ENCODE measurements at places on chromosomes 16 and 17.

DNA sequence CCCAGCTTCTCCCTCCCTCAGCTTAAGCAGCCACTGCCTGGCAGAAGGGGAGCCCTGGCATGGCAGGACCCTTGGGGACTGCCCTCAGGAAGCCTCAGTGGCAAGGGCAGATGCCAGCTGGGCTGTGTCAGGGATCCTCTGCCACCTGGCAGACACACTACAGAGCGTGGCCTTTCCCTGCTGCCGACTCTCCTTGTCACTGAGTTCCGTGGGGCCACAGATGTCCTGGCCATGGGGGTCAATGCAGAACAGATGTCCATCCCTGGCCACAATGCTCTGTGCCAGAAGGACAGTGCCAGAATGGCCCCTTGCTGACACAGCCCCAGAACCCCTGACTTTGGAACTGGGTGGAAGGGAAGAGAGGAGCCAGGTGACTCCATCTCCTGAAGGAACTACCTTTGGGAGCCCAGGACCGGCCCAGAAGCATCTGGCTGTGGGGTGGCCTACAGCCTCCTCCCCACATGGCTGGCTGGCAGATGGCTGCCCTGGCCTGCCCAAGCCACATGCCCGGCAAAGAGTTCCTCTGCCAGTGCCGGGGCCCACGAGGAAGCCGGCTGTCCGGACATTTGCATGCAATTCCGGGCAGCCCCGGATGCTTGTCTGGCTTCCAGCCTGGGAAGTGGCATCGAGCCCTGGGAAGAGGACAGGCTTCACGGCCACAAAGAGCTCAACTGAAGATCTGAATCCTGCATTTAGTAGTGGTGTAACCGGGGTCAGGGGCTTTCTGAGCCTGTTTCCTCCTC lies 24.1 kb downstream of the NPTX1 start:
- no peak for DNase-seq

DNA sequence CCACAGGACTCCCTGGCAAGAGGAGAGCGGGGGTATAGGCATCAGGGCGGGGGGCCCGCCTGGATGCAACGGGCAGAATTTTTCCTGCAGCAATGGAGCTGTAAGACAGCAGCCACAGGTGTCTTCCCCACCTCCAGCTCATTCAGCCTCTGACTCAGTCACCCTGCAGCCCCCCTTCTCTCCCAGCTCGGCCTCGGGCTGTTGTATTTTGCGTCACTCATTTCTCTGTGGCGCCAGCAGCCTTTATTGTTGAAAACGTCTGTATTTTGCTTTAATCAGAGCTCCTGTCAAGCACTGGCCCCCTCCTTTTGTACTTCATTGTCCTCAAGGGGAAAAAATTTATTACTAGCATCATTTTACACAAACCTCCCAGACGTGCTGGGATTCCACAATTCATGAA lies 117.7 kb downstream of the WSCD1 start:
- DNase-seq: no peak

- peak; percentile 72 for DNase-seq
Measured at GRCh38 chr16:67246081-67246755, 1.1 kb downstream of the FHOD1 start.

DNA sequence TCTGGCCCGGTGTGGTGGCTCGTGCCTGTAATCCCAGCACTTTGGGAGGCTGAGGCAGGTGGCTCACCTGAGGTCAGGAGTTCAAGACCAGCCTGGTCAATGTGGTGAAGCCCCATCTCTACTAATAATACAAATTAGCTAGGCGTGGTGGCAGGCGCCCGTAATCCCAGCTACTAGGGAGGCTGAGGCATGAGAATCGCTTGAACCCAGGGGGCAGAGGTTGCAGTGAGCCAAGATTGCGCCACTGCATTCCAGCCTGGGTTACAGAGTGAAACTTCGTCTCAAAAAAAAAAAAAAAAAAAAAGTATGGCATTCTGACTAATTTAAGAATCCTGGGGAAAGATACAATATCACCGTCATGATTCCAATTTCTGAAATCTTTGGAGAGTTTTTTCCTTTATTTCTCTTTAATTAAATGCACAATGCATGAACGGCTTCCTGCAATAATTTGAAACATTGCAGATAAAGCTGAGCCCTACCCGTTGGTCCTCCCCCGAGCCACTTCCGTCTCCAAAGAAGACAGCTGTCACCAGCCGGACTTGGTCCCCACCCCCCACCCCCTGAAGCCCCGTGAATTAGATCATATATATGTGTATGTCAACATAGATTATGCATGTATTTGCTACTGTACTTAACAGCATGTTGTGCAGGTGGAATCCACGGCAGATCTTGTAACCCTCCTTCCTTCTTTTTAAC lies 142.6 kb upstream of the PLCG2 start:
- peak; percentile 70 for DNase-seq

GRCh38 chr16:88861359-88861758 lies 4.4 kb downstream of the TRAPPC2L start:
- no peak for DNase-seq

GRCh38 chr17:77388384-77389306 lies 247.9 kb downstream of the SEC14L1 start:
- peak; percentile 55 for DNase-seq

DNA sequence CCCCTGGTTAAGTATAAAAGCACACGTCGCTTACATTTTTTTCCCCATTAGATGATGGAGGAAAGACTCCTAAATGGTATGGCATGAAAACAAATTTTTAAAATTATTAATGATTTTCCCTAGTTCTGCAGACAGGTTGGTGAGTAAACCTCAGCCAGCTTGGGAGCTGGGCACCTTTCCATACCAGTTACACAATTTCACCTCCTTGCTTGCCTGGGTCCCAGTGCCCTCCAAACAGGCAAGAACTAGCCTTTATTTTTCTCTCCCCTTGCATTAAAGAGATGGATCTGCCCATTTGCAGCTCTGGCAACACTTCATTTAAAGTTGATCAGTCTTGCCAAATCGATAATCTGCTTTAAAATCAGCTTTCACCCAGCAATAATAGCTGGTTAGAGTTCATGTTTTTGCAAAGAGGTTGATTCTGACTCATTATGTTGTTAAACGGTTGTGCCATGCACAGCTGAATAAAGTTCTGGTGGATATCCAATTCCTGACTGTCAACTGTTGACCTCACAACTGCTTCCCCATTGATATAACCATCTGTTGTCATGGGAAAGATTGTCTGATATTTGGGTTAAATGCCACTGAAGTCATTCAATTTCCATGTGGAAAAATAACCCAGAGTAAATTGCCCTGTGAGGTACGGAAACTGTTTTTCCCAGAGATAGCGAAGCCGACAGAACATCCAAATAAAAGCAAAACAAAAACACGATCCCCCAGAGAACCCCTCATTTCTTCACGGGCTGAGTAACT lies 1.3 kb downstream of the C17orf58 start:
- DNase-seq: no peak

All from trophoblast cell (in vitro differentiated cells and primary cell).